Stimulated activated CD8-positive, alpha-beta memory T cell treated with anti-CD3 and anti-CD28 coated beads, Interleukin-15, amount 100 ng/mL, for 48 hours (primary cell): ENCODE measurements at places on chromosomes 3 and 15.

DNA sequence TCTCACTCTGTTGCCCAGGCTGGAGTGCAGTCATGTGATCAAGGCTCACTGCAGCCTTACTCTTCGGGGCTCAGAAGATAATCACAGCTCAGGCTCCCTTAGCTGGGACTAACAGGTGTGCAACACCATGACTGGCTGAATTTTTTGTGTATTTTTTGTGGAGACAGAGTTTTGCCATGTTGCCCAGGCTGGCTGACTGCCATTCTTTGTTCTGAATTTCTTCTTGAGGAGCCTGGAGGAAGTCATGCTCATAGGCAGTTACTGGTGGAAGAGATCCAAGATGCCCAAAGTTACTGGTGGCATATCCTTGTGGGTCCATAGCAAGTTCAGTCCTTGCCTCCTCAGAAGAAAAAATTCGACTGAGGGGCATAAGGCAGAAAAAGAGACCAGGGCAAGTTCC, 16.6 kb upstream of the UBP1 start:
- DNase-seq, result no peak

DNA sequence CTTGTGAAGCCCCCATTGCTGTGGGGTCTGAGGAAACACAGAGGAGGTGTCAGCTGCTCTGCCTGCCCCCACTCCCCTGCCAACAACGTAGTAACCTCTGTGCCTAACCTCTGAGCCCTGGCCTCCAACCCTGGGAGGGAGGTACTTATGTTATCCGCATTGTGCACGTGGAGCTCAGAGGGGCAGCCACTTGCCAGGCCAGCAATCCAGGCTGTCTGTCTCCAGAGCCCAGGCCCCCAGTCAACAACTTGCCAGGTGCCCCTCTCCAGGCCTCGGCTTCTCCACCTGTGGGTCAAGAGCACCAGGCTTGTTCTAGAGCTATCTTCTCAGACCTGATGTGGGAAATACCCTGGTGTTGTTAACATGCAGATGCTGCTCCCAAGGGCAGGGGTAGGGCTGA, 2.7 kb downstream of the TPRA1 start:
- no peak for DNase-seq

DNA sequence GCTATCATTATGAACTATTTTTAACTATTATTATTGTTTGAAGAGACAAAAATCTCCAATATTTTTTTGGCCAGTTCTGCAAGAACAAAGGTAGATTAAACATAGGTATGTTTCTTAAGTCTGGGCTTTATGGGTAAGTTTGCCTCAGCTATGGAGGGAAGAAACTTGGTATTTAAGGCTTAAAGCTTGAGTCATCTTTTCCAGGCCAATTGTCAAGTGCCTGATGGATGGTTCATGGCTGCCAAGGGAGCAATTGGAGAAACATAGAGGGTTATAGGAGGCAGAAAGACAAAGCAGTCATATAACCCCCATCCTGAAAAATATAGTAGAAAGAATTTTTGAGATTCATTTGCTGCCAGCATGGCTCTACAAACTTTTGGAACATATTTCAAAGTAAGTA, 7.2 kb upstream of the STAC start:
- DNase-seq, result no peak

DNA sequence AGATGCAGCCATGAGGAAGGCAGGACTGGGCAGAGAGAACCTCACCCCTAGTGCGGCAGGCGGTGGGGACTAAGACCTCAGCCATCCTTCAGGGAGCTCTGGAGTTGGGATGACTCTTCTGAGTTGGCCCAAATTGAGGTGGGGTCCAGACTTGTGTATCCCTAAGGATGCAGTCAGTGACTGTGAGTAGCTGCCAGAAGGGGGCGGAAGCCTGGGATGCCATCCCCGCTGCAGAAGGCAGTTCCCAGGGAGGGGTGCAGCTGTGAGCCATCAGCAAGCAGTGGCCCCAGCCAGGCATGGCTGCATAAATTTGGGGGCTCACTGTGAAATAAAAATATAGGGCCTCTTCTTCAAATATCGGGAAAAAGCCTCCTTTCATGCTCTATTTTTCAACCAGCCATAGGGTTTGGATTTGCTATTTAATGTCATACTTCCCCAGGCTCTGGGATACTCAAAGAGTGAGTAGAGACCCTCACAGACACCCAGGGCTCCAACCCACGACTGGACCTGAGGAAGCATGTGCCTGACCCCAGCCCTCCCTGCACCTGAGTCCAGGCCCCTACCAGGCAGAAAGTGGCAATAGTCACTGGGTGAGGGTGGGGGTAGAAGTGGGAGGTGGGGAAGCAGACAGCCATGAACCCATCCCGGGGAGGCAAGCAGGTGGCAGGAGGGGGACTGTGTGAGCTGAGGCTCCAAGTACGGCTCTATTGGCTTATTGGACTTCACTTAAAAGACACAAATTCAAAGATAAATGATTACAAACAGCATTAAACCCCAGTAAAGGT, 30.5 kb downstream of the GRK7 start:
- no peak for DNase-seq

GRCh38 chr3:193732391-193732790, 139.4 kb downstream of the OPA1 start:
- DNase-seq, result no peak
